ENCODE measurements at places on chromosomes 7 and 10.
A peak's percentile ranks its signal among the peaks of the same experiment; 100 is the strongest.

GRCh38 chr10:132459301-132460003 is 62.5 kb downstream of the PWWP2B start:
- peak; percentile 3 for DNase-seq

DNA sequence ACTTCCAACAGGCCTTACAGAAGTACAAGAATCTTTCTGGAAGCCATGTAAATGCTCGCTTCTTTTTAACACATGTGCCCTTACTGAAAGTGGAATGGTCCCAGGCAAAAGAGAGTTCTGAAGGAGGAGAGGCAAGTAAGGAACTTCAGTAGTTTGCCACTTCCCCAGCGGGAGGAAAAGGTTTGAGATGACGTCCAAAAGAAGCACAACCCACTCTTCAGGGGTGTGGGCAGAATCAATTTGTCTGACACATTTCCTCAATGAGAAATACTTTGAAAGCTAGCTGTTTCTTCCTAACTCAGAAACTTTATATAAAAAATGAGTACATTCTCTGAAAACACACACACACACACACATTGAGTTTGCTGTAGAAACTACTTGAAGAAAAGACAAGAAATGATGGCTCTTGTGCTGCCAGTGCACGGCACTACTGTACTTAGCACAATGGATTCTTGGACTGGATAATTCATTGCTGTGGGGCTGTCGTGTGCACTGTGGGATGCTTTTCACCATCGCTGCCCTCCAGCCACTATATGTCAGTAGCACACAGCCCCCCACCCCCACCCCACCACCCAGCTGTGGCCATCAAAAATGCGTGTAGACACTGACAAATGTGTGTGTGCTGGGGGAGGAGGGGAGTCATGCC is 183.0 kb downstream of the SRPK2 start:
- peak; percentile 11 for DNase-seq

DNA sequence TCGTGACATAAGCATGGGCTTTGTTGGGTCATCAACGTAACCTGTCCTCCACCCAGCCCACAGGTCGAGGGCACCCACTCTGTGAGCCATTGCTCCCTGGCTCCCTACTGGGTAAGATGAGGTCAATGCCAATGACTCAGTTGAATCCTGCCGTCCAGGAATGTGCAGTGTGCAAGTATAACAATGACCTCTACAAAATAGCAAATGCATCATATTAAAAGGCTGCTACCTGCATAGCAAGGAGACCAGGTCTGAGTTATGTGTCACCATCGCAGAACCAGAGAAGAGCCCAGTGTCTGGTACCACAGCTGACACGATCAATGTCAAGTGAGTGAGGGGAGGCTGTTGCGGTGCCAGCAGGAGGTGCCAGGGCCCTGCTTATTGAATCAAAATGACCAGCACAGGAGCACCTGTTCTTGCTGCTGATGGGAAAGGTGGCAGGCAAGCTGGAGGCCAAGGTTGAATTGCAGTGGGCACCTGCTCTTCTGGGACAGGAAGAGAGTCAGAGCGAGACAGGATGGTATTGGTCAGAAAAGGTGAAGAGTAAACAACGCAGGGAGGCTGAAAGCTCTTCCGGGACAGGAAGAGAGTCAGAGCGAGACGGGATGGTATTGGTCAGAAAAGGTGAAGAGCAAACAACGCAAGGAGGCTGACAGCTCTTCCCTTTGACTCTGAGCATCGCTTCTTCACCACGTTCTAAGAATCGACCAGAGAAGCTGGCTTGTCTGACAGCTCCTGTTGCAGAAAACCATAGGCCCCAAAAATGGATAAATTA is 108.7 kb upstream of the ADAM12 start:
- no peak for DNase-seq

DNA sequence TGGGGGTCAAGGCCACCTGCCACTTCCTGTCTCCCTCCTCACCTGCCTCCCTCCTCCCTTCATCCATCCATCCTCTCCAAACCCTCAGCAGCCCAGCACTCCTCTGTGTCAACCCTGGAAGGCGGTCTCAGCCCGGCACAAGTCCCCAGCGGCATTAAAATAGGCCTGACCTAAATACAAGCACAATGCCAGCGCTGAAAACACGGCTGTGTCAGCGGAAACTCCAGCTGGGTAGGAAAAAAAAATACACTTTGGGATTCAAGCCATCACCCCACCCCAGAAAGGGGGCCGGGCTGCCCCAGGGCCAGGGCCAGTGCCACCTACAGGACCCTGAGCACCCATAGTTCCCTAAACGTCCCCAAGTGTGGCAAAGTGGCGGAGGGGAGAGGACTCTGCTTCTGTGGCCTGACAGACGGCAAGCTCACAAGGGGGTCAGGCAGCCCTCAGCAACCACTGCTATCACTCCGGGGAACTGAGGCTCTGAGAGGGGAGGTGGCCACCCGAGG is 22.7 kb upstream of the GTF2IRD1 start:
- no peak for DNase-seq

GRCh38 chr10:5482016-5482415 is 17.4 kb downstream of the CALML5 start:
- no peak for DNase-seq

DNA sequence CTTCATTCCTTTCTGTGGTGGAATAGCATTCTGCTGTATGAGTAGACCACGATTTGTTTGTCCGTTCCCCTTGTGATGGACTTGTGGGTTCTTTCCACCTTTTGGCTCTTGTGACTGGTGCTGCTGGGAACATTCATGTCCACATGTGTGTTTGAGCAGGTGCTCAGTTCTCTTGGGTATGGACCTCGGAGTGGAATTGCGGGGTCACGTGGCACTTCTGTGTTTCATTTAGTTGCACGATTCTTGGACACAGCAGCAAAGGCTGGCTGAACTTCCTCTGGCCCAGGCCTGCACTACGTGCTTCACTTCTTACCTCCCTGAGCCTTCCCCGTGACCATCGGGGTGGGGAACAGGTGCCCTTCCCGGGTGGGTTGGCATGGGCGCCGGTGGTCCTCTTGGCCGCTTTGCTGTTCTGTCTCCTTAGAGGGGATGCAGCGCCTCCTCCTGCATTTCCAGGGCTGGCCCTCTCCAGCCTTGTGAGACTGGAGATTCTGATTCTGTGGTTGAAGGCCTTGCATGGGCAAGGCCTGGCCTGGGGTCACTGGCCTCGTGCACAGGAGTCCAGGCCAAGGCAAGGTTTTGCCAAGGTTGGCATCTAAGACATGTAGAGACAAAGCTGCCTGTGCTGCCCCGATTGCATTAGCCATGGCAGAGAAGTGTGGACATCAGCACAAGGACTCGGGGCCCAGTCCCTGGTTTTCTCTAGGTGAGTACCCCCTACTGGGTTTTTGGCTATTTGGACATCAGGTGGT is 25.1 kb downstream of the DOCK1 start:
- DNase-seq: no peak

DNA sequence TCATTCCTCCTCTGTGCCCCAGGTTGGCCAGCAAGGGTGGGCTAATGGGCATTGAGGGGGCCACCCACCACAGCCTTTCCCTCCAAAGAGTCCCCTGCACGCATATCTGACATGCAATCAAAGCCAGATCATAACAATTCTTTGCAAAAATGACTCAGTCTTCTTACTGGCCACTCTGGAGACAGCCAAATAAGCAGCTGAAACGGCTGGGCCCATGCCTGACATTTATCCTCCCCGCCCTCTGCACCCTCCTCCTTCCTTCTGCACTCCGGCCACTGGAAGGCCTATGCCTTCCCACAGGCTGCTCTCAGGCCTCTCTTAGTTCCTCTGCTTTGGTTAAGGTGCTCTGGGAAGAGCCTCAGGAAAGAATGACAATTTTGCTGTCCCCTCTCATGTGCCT is 29.2 kb upstream of the NPFFR1 start:
- DNase-seq: no peak

DNA sequence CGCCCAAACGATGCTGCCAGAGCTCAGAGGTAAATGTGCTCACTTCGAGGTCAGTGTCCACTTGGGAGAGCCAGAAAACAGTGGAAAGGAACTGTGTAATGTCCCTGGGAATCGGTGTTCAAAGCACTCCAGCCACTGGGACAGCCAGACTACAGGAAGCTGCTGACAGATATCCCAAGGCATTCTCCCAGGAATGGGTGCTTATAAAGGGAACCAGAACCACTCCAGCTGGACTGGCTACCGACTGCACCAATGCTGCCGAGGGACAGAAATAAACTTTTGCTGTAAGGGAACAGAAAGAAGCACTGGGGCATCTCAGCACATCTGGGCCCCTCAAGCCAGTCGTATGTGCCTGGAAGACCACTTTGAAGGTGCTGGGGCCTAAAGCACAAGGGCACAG is 76.7 kb downstream of the ATXN7L1 start:
- no peak for DNase-seq

- no peak for DNase-seq
These were observed 42.4 kb downstream of the TBATA start for GRCh38 chr10:70742537-70743429.

DNA sequence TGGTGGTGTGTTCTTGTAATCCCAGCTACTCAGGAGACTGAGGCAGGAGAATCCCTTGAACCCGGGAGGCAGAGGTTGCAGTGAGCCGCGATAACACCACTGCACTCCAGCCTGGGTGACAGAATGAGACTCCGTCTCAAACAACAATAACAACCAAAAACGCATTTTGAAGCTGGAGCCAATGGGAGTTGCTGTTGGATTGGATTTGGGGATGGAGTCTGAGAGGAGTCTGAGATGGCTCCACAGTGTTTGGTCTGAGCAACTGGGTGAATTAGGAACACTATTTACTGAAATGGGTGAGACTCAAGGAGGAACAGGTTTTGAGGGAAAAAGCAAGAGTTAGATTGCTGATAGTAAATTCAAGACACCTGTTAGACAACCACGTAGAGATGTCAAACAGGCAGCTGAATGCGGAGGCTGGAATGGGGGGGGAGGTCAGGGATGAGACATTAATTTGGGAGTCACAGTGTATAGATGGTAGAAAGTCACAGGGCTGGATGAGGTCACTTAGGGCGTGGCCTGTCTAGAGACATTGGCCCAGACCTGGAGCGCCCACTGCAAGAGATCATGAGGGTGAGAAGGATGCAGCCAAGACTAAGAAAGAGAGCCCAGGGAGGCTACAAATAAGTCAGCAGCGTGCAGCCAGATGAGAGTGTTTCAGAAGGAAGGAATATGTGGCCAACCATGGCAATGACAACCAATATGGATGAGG is 56.4 kb downstream of the CYCS start:
- DNase-seq: no peak

GRCh38 chr10:35940141-35941041 is 298.3 kb upstream of the FZD8 start:
- no peak for DNase-seq

DNA sequence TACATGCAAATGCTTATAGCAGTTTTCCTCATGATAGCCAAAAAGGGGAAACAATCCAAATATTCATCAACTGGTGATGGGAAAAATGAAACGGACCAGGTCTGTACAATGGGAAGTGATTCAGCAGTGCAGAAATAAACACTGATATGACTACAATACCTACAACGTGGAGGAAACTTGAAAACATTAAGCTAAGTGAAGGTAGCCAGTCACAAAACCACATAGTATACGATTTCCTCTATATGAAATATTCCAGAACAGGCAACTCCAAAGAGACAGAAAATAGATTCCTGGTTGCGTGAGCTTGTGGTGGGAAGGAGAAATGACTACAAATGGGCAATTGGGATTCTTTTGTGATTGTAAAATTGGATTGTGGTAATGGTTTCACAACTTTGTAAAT is 263.1 kb upstream of the PITRM1 start:
- no peak for DNase-seq

DNA sequence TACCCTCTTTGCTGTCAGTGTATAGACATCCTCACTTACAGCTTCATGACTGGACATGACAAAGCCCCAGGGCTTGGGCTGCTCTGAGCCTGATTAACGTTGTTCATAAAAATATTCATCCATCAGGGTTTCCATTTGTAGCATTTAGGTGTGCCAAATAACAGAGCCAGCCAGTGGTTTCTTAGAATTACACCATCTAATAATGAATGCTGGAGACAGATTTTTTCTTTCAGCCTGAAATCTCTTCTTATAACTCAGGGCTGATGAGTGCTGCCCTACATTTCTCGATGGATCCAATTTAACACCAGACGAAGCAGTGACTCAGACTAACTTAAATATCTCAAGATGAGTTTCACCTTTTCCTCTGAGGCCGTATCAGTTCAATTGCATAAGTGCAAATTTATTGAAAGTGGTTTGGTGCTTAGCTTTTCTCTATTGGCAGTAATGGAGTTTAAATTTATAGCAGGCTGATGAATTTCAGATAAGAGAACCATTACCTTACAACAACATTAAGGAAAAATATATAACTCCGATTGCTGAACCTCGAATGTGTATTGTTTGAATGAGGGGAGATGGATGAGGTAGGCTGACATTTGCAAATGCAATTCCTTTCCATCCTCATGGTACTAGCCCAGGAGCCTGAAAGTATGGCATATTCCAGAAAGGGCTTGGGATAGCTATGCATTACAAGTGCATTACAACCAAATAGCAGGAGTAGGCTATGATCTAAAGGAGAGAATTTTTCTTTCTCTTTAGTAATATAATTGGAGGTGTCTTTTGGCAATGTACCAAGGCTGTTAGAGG is 900.6 kb downstream of the KCNMA1 start:
- DNase-seq: no peak

- DNase-seq: no peak
These were observed 214.4 kb upstream of the PRKCQ start for GRCh38 chr10:6794441-6794840.

DNA sequence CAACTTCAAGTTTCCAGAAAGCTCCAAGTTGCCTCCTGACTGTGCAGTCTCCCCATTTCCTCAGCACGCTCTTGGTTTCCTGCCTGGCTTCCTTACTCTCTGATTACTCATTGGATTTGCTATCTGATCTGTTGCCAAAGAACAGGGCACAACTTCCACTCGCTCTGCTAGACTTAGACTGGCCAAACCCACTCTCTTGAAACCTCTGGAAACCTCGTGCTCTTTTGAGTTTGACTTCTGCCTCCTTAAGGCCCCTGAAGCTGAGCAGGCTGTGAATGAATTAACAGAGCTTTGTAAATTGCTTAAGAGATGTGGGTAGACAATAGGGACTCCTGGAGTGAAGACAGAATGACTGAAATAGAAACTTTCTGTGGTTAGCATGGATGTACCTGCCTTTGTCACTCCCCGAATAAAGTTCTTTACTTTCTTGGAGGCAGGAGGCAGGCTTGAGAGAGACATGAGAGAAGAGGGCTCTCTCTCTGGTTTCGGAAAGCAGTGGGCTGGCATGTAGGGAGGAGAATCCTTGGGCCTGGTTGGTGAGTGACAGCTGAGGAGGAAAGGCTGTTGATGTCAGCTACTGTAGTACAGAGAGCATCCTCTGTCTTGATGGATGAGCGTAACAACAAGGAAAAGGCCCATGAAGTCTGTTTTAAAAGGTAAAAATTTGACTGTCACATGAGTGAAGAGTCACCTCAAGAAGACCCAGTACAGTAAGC is 70.8 kb downstream of the CHN2 start:
- DNase-seq: no peak

GRCh38 chr7:106944035-106944665 is 79.1 kb downstream of the PIK3CG start:
- DNase-seq: no peak

DNA sequence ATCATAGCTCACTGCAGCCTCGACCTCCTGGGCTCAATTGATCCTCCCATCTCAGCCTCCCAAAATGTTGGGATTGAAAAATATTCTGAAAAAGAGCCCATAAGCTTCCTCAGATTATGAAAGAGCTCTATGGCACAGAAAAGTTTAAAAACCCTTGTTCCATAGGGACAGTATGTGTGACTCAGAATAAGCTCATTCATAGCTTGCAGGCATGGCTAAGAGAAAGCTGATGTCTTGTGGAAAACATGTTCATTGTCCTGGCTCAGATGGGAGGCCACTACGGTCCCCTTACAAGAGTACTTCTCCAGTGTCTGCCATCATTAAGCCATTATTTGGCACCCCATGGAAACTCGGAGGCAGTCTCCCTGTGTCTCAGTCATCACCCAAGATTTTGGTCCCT is 64.0 kb downstream of the CCDC3 start:
- DNase-seq: no peak

Data from activated T-cell treated with anti-CD3 and anti-CD28 coated beads, Interleukin-2, amount 50 U/mL, for 4 hours (primary cell).